Stimulated activated CD4-positive, alpha-beta T cell treated with anti-CD3 and anti-CD28 coated beads, Interleukin-15, amount 100 ng/mL, for 24 hours (primary cell): ENCODE measurements at places on chromosomes 11 and 22.

DNA sequence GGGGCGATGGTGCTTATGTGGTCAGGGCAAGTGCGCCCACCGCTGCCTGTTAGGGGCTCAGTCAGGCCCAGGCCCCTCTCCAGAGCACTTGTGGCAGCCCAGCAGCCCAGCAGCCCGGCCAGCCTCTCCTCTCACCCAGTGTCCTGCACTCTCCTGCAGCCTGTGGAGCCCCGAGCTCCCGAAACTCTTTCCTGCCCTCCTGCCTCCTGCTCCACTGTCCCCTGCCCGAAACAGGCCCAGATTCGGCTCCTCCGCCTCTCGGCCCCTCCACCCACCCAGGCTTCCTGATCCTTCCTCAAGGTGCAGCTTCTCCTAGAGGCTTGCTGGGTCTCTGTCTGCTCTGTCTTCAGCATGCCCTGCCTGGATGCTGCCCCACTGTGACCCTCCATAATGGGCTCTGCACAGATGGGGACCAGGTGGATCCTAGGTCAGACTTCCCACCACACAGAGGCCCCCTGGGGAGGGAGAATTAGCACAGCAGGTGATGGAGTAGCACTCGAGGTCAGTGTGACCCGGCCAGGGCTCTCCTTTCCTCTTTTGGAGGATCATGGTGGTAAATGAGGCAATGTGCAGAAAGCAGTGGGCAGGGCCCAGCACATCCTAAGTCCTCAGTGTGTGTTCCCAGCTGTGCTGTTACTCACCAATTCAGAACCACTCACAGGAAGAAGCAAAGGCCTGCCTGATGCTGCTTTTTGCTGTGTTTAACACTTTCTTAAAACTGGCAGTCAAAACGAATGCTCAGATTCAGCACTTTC is 18.6 kb upstream of the NAP1L4 start:
- no peak for DNase-seq

DNA sequence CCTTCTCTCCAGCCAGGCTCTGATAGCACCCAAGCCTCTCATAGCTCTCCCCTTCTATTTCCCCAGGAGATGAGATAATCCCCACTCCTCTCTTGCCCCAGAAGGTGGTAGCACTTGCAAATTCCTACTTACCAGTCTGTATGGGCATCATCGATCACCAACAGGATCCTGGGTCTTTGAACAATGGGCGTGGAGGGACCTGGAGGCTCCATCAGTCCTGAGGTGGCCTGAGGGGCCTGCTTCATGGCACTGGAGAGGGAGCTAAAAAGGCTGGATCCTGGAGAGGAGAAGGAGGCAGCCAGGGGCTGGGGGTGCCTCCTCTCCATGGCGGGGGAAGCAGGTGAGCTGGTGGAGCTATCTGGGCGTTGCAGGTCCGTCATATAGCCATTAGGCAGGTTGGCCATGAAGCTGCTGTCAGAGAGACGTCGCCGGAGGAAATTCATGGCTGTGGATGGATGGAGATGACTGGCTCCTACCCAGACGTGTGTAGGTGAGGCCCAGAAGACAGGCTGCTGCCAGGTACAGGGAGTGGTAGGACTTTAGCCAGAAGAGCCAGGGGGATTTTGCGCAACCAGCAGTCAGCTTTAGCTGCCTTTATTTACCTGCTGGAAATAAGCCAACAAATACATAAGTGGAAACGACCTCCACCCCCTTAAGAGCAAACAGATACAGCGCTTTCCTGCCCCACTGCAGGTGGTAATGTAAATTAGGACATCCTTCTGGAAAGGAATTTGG is 51.8 kb downstream of the SYN3 start:
- DNase-seq, result no peak

- no peak for DNase-seq
These were observed 7.0 kb downstream of the TNNI2 start for GRCh38 chr11:1845561-1846452.

DNA sequence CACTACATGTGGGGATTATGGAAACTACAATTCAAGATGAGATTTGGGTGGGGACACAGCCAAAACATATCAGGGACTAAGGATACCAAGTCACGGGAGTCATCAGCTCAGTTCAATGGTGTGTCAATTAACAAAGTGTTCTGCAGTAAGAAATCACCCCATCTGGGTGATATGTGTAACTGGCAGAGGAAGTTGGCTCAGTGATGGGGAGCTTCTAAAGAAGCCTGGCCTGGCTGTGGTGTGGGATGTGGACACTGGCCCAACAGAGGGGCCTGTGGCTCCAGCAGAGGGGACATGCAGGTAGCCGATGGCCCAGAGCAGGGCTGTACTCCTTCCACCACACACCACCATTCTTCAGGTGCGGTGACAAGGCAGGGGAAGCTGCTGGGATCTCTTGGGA is 31.6 kb downstream of the RPS6KA4 start:
- DNase-seq, result no peak

DNA sequence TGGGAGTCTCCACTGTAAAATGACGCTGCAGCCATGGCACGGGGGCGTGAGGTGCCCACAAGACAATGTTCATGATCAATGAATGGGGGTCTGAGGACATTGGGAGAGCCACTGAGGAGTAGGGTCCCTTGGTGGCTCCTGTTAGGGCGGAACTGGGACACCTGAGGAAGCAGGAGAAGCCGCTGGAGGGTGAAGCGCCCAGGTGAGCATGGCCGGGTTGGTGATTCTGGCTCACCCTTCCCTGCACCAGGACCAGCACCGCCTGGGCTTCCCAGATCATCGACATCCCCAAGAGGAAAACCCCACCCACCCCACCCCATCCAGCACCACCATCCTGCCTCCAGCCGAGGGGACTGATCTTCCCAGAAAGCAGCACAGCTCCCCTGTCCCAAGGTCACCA is 30.6 kb downstream of the SHANK2 start:
- DNase-seq, result no peak

DNA sequence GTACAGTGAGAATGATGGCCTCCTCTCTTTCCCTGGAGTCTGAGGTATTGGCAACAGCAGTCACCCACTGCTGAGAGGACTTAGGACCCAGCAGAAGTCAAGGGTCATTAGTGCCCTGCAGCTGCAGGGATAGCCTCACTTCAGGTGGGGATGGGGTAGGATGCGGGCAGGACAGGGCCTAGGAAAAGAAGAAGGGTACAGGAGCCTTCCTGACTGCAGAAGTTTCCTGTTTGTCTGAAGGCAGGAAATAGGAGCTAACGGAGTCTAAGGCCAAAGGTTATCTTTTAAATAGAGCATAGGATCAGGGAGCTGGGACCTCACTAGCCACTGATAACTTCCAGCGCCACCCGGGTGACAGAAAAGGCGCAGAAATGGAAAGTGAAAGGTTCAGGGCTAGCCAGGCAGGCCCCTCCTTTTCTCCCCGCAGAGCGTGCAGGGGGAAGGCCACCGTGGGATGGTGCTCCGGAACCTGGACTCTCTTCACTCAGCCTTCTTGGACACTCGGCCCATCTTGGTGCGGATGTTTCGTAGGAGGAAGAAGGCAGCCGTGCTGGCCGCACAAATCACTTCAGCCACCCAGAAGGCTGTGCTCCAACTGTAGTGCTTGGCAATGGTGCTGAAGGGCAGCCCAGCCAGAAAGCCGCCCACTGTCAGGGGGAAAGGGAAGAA is 6.0 kb downstream of the TRAPPC4 start:
- no peak for DNase-seq
